Activated CD8-positive, alpha-beta T cell treated with anti-CD3 and anti-CD28 coated beads for 36 hours (primary cell): ENCODE measurements at places on chromosomes 4 and X. TPM values are rescaled to one million over a fixed set of nuclear protein-coding genes. Genes with fewer than 3 reads are reported as not detected.

- DNase-seq, result no peak
These were observed 59.3 kb upstream of the SOD3 start for GRCh38 chr4:24736066-24736465.

GRCh38 chr4:99859618-99860017 is 34.6 kb downstream of the LAMTOR3 start:
- no peak for DNase-seq

- no peak for DNase-seq
These were observed 949.9 kb downstream of the TECRL start for GRCh38 chr4:63459329-63459728.

DNA sequence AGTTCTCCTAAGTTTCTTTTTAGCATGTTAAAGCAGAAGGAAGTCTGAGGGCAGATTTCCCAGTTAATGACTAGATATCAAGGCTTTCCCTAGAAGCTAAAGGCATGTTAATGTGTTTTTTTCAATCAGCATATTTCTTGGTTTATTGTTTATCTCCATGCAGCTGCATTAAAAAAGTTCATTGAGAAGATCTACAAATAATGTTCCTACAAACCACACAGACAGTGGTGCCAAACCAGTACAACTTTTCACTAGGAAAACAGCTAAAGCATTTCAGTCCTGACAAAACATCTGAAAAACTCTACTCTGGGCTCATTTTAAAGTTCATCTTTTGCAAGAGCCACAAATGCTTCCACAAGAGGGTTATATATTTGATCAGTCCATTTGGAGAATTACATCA is 320.0 kb downstream of the ADGRL3 start:
- no peak for DNase-seq

DNA sequence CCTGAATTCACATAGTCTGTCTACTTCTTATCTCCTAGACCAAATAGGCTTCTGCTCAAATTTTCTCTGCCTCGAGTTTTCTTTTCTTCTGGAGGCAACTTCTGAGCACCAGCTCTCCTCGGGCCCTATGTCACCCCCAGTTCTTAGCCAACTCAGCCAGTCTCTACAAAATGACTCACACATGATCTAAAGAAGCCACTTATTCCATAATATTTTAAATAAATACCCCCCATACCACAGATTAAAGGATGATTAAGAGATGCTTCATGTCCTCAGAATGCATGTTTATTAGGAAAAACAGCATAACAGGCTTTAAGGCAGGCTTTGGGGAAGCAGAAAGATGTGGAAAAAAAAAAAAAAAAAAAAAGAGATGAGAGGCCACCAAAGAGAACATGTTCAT is 36.6 kb upstream of the DDX53 start:
- DNase-seq, result no peak

GRCh38 chr4:128776794-128777216 is 32.7 kb upstream of the JADE1 start:
- no peak for DNase-seq

DNA sequence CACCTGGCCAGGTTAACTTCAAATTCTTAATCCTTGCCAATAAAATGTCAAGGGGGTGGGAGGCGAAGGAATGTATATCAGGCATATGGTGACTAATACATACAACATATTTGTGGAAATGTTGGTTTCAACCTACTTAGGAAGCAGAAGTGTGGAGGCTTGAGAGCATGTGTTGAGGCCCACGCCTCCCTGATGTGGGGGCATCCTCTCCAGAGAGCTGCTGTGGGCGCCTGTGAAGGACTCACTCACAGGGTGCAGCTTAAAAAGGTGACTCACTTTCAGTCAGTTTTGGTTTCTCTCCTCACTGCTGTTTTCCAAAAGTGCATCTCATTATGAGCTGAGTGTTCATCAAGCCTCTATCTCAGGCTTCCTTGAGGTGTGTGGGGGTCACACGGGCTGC is 27.5 kb downstream of the LNX1 start:
- peak; percentile 59 for DNase-seq

GRCh38 chr4:7001271-7001670 is 41.9 kb upstream of the TADA2B start:
- DNase-seq, result no peak

- no peak for DNase-seq
These were observed 6.1 kb downstream of the SLC7A11 start for GRCh38 chr4:138236037-138236436.

DNA sequence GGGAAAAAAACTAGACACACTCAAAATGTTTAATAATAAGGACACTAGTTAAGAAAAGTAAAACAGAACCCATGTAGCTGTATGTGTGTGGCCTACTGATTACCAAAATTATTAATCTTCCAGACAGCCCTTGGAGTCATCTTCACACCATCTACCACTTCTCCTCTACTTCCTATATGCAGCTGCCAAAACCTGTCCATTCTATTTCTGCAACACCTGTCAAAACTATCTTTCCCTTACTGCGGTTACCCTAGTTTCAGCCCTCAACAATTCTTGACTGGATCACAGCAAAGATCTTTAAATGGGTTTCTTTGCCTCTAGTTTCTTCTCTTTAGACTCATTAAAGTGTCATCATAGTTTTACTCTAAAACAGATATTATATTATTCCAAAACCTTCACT is 72.6 kb downstream of the GPR82 start:
- no peak for DNase-seq

DNA sequence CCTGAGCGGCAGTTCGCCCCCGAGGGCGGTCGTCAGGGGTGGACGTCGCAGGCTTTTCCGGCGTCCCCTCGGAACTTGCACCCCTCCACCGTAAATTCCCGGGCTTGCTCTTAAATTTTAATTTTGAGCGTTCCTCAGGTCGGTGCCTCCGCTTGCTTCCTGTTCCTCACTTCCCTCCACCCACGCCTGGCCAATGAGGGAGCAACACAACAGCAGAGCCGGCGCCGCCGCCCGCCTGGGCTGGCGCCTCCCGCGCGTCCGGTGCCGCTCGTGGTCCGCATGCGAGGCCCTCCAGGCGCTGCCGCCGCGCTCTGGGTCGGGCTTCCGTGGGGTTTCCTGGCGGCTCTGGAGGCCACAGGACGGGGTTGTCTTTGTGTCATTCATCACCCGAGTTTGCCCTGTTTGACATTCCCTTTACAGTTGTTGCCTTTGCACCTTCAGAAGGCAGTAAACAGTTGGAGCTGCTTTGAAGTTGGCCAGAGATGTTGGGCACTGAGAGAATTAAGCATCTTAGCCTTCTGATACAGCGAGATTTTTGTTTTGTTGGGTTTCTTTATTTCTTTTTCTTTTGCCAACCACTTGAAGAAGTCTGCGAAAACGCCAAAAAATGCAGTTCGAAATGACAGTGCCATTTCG is 692 bp downstream of the SPCS3 start:
- peak; percentile 94 for DNase-seq

- no peak for DNase-seq
These were observed 22.1 kb downstream of the DGKK start for GRCh38 chrX:50448565-50448964.

DNA sequence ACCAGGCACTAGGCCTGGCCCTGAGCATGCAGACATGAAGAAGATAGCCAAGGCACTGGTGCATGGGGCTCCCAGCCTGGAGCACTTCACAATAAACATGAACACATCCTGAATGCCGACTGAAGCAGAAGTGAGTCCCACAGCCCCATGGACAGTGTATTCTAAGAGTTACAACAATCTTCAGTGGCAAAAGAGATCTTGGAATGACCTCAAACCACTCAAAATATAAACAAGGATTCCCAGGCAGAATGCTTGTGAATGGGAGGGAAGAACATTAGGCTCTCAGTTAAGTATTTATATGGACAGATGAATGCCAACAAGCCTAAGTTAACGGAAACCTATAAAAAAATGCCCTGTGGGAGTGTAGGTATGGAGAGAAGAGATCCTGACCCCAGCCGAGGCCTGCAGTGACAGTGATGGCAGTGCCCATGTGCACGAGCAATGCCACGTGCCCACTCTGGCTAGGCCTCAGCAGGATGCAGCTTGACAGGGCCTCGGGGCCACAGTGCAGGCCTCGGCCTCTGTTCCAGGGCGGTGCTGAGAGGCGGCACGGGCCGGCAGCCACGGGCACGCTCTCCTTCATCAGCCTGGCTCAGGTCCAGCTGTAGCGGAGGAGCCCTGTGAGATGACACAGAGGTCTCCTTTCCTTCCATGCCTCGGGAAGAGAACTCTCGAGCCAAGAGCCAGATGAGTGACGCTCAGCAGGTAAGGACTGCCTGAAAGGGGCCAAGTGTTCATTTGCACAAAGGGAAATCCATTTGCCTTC is 49.2 kb downstream of the IRF2 start:
- no peak for DNase-seq

DNA sequence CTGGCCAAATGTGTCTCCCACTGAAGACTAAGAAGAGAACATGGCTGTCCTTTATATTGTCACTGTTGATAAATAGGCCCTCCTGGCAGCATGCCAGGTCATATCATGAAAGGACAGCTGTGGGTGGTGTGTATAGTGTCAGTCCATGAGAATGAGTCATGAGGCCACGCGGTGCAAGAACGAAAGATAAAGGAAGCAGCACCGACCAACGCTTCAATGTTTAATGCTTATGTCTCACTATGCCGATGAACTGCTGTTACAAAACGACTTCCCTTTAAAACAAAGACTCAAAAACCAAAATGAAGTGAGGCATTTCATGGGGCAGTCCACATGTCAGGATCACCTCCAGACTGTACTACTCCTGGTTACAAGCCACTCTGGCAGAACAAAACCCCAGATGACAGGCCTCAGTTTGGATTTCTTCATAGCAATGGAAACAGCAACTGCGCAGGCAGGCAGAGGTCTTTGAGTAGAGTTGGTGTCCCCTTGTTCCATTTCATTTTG is 5.2 kb upstream of the TCEANC start:
- DNase-seq, result peak; percentile 91

DNA sequence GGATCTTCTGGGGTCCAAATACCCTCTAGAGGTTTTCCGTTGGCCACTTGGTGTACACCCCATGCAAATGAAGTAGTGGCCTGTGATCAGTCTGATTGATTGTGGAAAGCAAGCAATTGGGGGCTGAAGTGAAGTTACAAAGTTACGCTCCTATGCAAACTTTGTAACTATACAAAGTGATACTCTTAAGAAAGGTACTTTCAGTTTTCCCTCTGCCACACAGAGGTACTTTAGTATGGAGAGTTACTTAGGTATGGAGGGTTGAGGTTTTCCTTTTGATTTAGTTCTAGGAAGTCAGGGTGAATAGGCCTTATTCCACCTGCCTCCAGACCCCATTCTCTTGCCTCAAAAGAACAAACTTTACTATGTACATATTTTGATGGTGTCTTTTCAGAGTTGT is 28.7 kb downstream of the STAG2 start:
- no peak for DNase-seq

DNA sequence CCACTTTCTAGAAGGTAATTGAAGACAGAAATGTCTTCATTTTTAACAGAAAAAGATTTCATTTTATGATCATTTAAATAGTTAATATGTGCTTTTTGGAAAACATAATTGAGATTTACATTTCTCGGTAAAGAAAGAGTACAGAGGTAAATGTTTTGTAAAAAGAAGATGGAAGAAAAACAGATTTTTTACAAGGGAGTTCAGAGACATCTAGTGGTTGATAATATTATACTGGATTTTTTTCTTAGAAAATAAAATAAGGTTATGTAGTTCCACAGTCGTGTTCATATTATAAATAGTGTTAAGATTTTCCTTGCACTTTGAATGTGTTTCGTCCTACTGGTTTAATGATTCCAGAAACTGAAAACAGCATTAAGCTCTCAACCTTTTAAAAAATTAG is 60.6 kb downstream of the SMARCA1 start:
- DNase-seq, result no peak

DNA sequence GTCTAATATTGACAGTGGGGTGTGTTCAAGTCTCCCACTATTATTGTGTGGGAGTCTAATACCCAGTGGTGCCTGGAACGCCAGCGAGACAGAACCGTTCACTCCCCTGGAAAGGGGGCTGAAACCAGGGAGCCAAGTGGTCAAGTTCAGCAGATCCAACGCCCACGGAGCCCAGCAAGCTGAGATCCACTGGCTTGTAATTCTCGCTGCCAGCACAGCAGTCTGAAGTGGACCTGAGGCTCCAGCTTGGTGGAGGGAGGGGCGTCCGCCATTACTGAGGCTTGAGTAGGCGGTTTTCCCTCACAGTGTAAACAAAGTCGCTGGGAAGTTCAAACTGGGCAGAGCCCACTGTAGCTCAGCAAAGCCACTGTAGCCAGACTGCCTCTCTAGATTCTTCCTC is 407.3 kb downstream of the DMD start:
- no peak for DNase-seq

- no peak for DNase-seq
These were observed 323.2 kb downstream of the RAB28 start for GRCh38 chr4:13160920-13161319.

- no peak for DNase-seq
These were observed 53.2 kb downstream of the MOSPD2 start for GRCh38 chrX:14926471-14926870.

GRCh38 chrX:45851434-45851991 is 650.8 kb upstream of the DIPK2B start:
- peak; percentile 71 for DNase-seq

- no peak for DNase-seq
These were observed 485.1 kb downstream of the TRIML1 start for GRCh38 chr4:188624370-188624769.

GRCh38 chr4:74092957-74093356 is 6.0 kb downstream of the CXCL2 start:
- no peak for DNase-seq

- no peak for DNase-seq
These were observed 27.4 kb upstream of the TMPRSS11B start for GRCh38 chr4:68272860-68273259.

- peak; percentile 4 for DNase-seq
These were observed 122.2 kb downstream of the SHROOM4 start for GRCh38 chrX:50691820-50692219.

GRCh38 chr4:145779319-145779801 is 99.4 kb downstream of the C4orf51 start:
- no peak for DNase-seq

DNA sequence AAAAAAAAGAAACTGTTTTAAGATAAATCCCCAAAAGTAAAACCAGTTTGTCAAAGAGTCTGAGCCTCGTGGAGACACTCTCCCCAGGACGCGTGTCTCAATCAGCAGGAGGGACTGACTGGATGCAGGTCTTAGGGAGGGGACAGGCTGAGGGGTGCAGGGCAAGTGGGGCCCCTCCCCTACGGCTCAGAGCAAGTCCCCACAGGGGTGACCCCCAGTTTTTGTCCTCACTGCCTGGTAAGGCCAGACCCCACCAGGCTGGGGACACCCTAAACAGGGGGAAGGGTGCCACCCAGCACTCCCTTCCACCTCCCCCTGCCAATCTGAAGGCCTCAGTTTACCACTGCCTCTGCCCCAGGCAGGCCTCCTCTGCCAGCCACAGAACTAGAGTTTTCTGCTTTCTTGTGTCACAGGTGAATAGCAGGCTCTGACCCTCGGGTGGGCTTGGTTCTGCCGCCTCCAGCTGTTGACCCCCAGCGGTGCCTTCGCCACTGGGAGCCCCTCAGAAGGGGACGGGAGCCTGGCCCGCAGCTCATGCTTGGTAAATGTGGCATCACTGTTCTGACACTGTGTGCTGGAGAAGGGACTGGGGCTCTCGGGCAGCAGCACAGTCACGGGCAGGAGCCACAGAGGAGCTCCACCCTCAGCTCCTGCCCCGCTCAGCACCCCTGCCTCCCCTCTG is 69.8 kb upstream of the MXD4 start:
- no peak for DNase-seq

TACR3 gene
- total RNA-seq, result not detected

NOX1 gene
- total RNA-seq, result not detected

CXCL3 gene
- not detected for total RNA-seq

PRKG2 gene
- 0.63 TPM for total RNA-seq

SRPK3 gene
- total RNA-seq, result not detected

AMMECR1 gene
- 8.4 TPM for total RNA-seq

PARM1 gene
- total RNA-seq, result not detected

RLIM gene
- 42.0 TPM for total RNA-seq

GAGE12J gene
- total RNA-seq, result not detected

CCNG2 gene
- total RNA-seq, result 54.3 TPM

CXCL11 gene
- not detected for total RNA-seq

ACE2 gene
- total RNA-seq, result not detected

PAPSS1 gene
- total RNA-seq, result 29.5 TPM
